Left renal cortex interstitium (tissue), 4 donors: ENCODE measurements at places on chromosomes 11 and 22. TPM values are rescaled to one million over a fixed set of nuclear protein-coding genes. Genes with fewer than 3 reads are reported as not detected.

GRCh38 chr11:75593286-75593915 is 31.3 kb downstream of the SERPINH1 start:
- DNase-seq, result no peak

DNA sequence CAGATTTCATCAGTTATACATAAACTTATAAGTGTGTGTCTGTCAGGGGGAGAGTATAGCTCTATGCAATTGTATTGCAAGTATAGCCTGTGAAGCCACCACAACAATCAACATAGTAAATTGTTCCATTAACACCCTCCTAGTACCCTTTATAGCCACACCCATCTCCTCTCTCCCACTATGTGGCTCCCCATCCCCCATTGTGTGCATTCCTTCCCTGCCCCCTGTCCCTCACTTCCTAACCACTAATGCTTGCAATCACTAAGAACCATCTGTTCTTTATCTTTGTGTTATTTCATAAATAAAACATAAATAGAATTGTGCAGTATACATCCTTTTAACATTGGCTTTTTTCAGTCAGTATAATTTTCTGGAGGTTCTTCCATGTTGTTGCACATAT is 83.1 kb upstream of the SLC5A12 start:
- no peak for DNase-seq

DNA sequence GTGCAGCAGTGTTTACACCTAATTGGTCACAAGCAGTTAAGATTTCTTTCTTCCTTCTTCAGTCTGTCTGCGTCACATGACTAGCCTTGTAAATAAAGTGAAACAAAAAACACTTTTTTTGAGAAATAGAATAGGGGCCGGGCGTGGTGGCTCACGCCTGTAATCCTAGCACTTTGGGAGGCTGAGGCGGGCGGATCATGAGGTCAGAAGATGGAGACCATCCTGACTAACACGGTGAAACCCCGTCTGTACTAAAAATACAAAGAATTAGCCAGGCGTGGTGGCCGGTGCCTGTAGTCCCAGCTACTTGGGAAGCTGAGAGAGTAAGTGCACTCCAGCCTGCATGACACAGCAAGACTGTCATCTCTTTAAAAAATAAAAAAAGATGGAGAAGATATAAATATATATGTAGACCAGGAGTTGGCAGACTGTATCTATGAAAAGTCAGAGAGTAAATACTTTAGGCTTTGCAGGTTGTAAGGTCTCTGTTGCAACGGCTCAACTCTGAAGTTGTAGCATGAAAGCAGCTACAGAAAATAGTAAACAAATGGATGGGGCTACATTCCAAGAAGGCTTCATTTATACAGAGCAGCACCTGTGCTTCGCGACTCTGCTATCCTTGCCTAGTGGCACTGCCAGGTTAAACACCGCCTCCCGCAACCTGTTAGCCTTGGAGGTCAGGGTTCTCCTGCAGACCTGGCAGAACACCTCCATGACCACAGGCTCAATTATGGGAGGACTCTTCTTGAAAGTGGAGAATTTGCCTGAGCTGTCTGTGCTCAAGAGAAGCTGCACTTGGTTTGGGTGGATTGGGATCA is 55.9 kb downstream of the PPP6R2 start:
- no peak for DNase-seq

- no peak for DNase-seq
Observed at GRCh38 chr11:112290493-112290850, 29.8 kb upstream of the PLET1 start.

- no peak for DNase-seq
Observed at GRCh38 chr11:110027627-110028371, 65.4 kb upstream of the ZC3H12C start.

- DNase-seq, result no peak
Observed at GRCh38 chr22:45995405-45996101, 18.6 kb upstream of the WNT7B start.

DNA sequence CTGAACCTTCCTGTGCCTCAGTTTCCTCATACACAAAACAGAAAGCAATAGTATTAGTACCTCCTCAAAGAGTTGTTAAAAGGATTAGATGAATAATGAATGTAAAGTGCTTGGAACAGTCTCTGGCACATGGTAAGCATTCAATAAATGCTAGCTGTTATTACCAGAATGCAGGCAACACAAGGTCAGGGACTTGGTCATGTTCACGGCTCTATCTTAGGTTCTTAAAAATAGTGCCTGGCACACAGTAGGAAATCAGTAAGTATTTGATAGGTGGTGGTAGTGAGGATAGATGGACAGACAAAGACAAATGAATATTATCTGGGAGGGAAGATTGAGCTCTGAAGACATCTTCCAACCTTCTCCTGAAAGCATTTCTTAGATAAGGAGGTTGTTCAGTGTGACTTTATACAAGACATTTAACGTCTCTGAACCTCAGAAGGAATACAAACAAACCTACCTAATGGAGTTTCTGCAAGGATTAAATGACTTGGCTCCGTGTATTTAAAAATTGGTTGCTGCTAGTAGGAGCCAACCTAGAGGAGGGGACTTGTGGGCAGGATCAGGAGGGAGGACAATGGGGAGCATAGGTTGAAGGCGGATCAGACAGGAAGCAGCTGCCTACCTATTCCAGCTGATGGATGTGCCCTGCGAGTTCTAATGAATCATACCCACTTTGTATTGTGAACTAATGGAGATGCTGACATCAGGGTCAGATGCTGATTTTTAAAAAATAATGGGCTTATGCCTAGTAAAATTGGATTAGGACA is 94.1 kb downstream of the DBX1 start:
- DNase-seq, result no peak

DNA sequence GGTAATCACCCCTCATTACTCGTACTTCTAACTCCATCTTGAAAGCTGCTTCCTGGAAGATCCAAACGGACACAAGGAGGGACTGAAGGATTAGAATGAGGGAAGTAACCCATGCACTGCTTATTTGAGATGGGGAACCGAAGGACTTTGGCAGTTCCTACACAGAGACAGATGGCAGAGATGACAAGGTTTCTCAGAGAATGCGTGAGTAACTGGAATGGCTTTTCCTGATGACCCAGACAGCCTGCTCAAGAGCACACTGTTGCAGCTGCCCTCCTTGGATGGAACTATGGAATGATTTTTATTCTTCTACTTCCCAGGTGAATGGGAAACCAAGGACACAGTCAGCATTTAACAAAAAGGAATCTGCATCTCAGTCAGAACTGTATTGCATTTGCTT is 7.3 kb downstream of the KCNJ11 start:
- no peak for DNase-seq

- DNase-seq, result no peak
Observed at GRCh38 chr11:100602716-100603115, 84.4 kb upstream of the ARHGAP42 start.

GRCh38 chr11:60989093-60989650 is 17.7 kb downstream of the CD6 start:
- DNase-seq, result no peak

GRCh38 chr22:31647523-31648320 is 14.3 kb downstream of the PISD start:
- DNase-seq, result no peak

DNA sequence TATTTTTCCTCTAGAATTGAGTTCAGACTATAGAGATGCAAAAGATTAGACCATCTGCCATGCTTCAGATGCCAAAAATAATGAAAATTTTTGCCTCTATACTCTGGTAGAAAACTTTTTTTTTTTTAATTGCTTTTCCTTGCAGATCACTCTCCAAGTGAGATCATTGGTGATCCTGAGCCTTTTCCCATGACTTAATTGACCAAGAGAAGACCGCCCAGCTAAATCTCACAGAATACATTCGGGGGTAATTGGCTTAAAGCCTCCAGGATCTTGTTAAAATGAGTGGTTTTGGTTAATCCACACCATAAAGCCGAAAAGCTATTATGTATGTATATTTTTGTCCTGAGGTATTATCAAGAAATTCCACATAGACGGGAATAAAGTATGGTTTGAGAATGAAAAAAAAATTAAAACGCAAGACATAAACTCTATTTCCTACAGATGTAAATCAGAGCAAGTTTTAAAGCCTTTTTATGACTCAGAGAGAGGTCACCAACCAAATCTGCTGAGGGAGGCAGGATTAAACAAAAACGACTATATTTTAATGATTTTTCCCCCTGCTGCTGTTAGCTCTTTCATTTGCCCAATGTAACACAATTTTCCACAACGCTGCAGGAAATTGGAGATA is 64.0 kb downstream of the PARVA start:
- DNase-seq, result no peak

GRCh38 chr11:84899740-84900139 is 727.4 kb downstream of the DLG2 start:
- DNase-seq, result no peak

Gene ARL14EP
- polyA plus RNA-seq, result 54.2 TPM

GRCh38 chr11:65224930-65225278 is 36.9 kb upstream of the POLA2 start:
- no peak for DNase-seq

DNA sequence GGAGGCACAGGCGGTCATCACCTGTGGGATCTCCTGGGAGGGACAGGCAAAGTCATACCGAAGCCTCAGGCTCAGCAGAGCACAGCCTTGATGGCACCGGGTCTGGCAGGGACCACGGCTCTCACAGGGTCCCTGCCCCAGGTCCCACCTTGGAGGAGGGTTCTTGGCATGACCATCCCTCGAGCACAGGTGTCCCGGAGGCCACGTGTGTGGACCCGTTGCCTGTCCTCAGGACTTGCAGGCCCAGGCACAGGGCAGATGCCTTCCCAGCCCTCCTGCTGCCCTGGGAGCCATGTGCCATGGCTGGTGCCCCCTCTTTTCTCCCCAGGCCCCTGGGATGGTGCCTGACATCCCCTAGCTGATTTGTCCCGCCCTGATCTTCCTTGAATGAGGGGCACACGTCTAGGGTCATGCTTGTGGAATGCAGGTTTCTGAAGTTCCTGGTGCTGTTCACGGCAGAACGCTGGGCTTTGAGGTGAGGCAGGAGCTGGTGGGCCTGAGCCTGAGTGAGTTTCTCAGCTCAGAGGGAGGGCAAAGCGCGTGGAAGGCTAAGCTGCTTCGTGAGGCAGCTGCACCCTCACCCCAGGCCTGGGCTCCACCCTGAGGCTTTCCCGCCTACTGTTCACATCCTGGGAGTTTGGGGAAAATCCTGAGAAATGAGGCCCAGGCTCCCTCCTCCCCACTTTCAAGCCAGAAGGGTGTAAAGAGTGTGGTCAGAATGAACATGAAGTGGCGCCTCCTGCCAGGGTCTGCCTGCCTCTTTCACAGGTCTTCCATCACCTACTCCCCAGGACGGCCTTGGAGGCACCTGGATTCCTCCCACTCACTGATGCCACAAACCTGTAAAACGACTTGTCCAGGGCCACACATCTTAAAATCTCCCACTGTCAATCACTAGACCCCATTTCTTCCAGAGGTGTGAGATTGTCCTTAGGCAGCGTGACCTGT is 325.8 kb upstream of the B3GAT1 start:
- no peak for DNase-seq

Gene DLG2
- 11.9 TPM for polyA plus RNA-seq

- DNase-seq, result no peak
Observed at GRCh38 chr11:91078221-91078620, 855.4 kb upstream of the CHORDC1 start.

- DNase-seq, result no peak
Observed at GRCh38 chr22:30340911-30341685, 14.4 kb upstream of the TBC1D10A start.

DNA sequence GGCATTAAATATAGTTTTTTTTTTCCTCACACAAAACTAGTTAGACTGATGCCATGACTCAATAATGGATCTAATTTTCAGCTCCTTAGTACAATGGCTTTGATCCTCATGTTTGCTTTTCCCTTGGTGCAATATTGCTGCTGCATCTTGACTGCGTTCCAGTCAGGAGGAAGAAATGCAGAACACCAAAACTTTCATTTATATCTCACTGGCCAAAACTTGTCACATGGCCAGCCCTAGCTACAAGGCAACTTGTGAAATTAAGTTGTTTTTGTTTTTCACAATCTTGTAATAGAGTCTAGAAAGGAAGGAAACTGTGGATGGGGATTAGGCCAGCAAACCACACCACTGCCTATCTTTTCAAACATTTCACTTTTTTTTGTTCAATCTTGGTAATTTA is 36.7 kb downstream of the SMC1B start:
- no peak for DNase-seq

GRCh38 chr11:74927496-74927895 is 21.4 kb downstream of the XRRA1 start:
- no peak for DNase-seq

DNA sequence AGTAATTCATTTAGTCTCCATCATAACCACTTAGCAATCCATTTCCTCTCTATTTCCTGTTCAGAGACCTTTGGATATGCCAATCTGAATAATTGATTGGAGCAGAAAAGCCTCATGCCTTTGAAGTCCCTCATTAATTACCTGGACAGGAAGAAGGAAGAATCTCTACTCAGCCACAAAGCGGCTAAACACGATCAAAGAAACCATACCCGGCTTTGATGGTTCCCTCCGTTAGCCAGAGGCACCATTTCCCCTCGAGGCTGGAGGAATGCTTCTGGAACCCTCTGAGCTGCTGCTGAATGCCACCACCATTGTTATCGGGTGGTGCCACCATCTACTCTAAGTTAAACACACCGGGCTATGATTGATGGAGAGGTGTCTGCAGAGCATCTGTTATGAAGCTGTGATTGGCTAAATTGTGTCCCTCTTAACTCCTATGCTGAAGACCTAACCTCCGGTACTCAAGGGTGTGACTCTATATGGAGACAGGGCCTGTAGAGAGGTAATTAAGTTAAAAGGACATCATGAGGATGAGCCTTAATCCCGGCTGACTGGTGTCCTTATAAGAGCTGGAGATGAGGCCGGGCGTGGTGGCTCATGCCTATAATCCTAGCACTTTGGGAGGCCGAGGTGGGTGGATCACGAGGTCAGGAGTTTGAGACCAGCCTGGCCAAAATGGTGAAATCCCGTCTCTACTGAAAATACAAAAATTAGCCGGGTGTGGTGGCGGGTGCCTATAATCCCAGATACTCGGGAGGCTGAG is 168.6 kb downstream of the CTTN start:
- no peak for DNase-seq

- DNase-seq, result no peak
Observed at GRCh38 chr11:71535825-71536224, 2.0 kb upstream of the KRTAP5-8 start.

DNA sequence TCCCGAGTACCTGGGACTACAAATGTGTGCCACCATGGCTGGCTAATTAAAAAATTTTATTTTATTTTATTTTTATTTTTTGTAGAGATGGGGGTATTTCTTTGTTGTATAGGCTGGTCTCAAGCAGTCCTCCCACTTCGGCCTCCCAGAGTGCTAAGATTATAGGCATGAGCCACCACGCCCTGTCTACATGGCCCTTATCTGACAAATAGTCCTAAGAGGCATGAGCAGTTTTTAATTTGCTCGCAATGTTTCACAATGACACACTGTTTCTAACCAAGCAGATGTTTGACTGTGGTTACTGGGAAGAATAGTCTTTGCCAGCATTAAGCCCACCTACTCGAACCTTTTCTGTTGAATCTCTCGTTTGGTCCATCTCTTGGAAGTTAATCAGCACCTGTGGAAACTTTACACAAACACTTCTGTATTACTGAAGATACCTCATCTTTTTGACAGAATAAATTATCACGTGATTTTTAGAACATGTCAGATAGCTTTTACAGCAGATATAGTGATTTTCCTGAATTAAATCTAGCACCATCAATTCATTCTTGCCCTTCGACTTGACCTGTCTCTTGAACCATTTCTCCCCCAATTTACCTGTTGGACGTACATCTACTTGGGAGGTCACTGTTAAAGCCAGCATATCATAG is 71.4 kb downstream of the MTMR3 start:
- DNase-seq, result no peak

Gene PPM1F
- polyA plus RNA-seq, result 33.8 TPM
